Caco-2 (cell line): ENCODE measurements at places on chromosomes 7 and 10. TPM values are rescaled to one million over a fixed set of nuclear protein-coding genes. Genes with fewer than 3 reads are reported as not detected.

GRCh38 chr7:72313906-72314305, 98.2 kb downstream of the CALN1 start:
- no peaks in the 10 kb centered on the region for H3K4me1 ChIP-seq
- no peaks in the 10 kb centered on the region for H3K27me3 ChIP-seq
- no peak for DNase-seq
- H3K4me3 ChIP-seq: no peak overlapping the region
- H3K27ac ChIP-seq: no peak overlapping the region
- no peaks in the 10 kb centered on the region for H3K36me3 ChIP-seq

DPYSL4 gene
- 0.12 TPM in 1 of 2 replicates, not detected in the other for total RNA-seq

DNA sequence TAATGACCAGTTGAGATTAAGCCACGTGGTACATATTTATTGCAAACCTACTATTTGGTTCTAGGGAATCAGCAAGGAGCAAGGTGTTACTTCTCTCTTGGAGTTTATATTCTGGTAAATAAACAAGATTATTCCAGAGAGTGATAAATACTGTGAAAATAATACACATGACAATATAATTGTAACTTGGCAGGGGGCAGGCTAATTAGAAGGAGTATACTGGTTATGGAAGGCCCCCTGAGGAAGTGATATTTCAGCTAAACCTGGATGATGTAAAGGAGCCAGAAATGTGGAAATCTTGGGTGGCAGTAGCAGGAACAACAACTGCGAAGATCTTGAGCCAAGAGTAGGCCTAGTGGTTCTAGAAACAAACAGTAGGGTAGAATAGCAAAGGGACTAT, 111.8 kb downstream of the SDK1 start:
- no peak overlapping the region for H3K27ac ChIP-seq
- no peak overlapping the region for H3K4me3 ChIP-seq
- H3K36me3 ChIP-seq: no peaks in the 10 kb centered on the region
- DNase-seq: no peak

- no peak overlapping the region for H3K27ac ChIP-seq
- H3K27me3 ChIP-seq: no peaks in the 10 kb centered on the region
- H3K4me1 ChIP-seq: no peaks in the 10 kb centered on the region
- DNase-seq: no peak
These were observed 46.7 kb downstream of the PLPP4 start for GRCh38 chr10:120503689-120504088.

DNA sequence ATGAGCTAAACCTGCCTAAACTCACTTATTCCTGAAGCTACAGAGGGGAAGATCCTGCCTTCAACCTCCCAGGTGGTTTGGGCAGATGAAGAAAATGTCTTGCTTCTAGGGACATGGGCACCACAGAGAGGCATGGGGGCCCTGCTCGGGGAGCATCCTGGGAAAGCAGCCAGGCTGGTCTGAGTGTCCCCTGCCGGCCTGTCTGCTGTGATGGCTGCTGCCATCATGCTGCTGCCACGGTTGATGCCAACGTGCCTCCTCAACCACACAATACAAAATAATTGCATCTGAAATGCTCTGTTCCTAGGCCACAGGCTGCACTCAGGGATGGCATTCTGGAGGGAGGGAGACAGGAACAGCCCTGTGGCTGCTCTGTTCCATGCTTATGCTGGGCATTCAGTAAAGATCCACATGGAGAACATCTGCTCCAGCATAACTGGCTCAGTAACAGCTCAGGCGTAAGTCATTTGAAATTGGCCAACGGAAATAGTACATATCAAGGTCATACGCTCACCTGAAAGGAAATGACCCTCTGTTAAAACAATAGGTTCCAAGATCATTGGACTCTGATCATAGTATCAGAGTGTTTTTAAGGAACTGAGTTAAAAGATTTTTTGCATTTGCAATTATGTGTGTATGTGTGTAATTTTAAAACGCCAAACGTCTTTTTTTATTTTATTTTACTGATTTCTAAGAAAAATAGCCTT, 299.0 kb downstream of the TNS3 start:
- H3K36me3 ChIP-seq: peaks cover 13% of the 10 kb centered on the region
- no peaks in the 10 kb centered on the region for H3K27me3 ChIP-seq
- peak overlapping the region; percentile 35 for H3K27ac ChIP-seq
- no peak overlapping the region for H3K4me3 ChIP-seq

UNCX gene
- total RNA-seq: not detected in 2 replicates

GRCh38 chr7:32591938-32592337, 96.6 kb downstream of the AVL9 start:
- no peak overlapping the region for H3K4me3 ChIP-seq
- no peaks in the 10 kb centered on the region for H3K27me3 ChIP-seq
- H3K4me1 ChIP-seq: peaks cover 19% of the 10 kb centered on the region
- no peak overlapping the region for H3K27ac ChIP-seq
- no peak for DNase-seq

ACSM6 gene
- not detected in 2 replicates for total RNA-seq

DNA sequence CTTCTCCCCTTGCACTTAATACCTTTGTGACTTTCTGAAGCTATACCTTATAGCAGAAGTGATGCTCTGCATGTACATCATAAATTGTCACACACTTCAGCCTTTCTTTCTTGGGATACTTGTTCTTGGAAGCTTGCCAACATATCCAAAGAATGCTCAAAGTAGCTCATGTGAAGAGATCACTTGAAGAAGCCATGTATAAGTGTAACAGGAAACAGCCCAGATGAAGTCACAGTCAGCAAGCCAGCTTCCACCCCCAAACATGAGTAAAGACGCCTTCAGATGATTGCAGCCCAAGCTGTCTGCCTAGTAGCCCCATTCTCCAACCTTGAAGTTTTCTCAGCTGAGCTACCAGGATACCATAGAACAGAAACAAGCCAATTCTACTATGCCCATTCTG, 50.9 kb downstream of the DGKB start:
- DNase-seq: no peak
- no peaks in the 10 kb centered on the region; the same call in 1 of the 2 replicates for H3K27me3 ChIP-seq
- H3K4me1 ChIP-seq: no peaks in the 10 kb centered on the region
- H3K27ac ChIP-seq: no peak overlapping the region
- no peaks in the 10 kb centered on the region for H3K36me3 ChIP-seq

ANKRD22 gene
- total RNA-seq: not detected in 2 replicates

AKR1C8 gene
- not detected in 2 replicates for total RNA-seq

- no peaks in the 10 kb centered on the region for H3K27me3 ChIP-seq
- H3K4me1 ChIP-seq: peaks cover 16% of the 10 kb centered on the region
- H3K27ac ChIP-seq: peak within 1 kb of the TSS; percentile 46
- no peak within 1 kb of the TSS for H3K4me3 ChIP-seq
- no peak for DNase-seq
These were observed at the start of gene IL6 for GRCh38 chr7:22726907-22727713. Gene IL6 (plus strand): TSS chr7:22727200. CDS start chr7:22727263, 63 bp downstream.

DNA sequence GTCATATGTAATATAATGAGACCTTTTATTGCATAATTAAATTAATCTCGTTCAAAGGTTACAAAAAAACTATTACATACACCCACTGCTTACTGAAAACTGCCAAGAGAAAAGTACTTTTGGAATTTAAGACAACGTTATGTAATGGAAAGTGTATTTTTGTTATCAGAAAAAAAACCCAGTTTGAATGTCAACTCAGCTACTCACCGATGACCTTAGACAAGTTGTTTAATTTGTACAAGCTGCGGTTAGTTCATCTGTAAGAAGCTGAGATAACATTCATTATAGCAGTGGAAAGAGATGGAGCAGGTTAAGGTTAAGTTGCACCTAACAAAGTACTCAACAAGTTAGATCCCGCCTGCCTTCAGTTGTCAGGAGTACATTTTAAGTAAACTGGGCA, 1.1 kb downstream of the PSMA2 start:
- DNase-seq: no peak
- H3K4me3 ChIP-seq: peak overlapping the region; percentile 90
- no peaks in the 10 kb centered on the region for H3K27me3 ChIP-seq
- peak overlapping the region; percentile 99 for H3K27ac ChIP-seq

DNA sequence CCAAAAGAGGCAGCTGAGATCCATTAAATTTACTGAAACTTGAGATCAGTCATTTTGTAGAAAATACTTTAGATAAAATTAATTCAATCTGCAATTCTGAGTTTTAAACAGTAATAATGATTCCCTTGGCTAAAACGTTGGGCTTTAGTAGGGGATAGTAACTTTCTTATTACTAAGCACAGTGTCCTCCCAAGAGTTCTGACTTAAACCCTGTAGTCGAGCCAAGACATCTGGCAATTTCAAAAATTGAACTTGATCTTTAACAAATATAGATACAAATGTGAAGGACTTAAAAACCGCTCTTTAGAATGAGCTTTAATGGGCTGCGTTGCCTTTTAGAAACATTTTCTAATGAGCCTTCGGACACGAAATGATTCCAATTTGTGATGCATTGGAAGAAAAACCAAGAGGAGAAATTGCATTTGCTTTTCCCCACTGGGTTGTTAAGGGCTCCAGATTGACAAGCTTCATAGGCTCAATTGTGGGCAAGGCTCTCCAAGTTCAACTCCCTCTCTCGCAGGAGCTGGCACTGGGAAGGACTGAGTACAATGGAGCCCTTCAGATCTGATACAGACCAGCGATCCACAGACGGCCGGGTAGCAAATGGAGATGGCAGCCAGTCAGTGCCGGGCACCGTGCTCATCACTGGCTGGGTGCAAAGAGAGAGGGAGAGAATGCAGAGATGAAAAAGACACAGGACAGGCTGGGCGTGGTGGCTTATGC, 921.3 kb upstream of the AUTS2 start:
- H3K36me3 ChIP-seq: no peaks in the 10 kb centered on the region
- no peak overlapping the region for H3K4me3 ChIP-seq
- no peak for DNase-seq
- H3K27me3 ChIP-seq: no peaks in the 10 kb centered on the region

OR2A12 gene
- not detected in 2 replicates for total RNA-seq

LRRD1 gene
- not detected in 2 replicates for total RNA-seq

DNA sequence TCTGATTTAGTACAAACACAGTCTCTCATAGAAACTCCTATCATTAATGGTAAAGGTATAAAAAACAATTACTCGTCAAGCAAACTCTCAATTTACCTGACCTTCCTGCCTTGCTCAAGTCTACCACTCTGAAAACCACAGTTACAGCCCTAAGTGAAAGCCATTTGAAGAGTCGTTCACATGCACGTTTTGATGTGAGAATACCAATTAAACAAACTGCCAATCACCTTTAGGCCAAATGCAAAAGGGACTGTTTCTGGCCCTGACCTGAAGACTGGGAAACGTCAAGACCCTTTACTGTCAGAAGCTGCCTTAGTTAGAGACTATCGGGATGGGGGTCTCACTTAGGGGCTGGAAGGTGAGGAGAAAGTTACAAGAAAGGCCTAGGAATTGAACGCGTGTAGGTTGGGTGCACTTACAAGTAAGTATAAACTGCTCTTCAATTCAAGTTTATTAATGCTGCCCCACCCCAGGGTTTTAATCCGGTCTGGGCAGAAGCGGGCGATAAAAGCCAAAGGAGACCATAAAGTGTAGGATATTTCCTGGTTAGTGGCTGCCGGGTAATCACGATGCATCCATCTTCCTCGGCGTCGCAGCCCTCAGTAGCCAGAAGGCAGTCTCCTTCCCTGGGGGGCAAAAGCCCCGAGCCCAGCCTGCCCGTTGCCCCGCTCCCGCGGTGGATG, 935 bp downstream of the TM9SF3 start:
- H3K27ac ChIP-seq: peak overlapping the region; percentile 95
- H3K36me3 ChIP-seq: no peaks in the 10 kb centered on the region
- H3K4me3 ChIP-seq: peak overlapping the region; percentile 95
- no peak for DNase-seq
- no peaks in the 10 kb centered on the region for H3K27me3 ChIP-seq

ANK3 gene
- total RNA-seq: 46.7 and 52.3 TPM in 2 replicates
